ENCODE measurements at places on chromosomes 12 and 14. TPM values are rescaled to one million over a fixed set of nuclear protein-coding genes. Genes with fewer than 3 reads are reported as not detected.

GRCh38 chr12:128298091-128298748 is 31.2 kb downstream of the TMEM132C start:
- DNase-seq, result no peak

- DNase-seq, result no peak
Measured at GRCh38 chr14:61345151-61345482, 23.7 kb downstream of the PRKCH start.

DNA sequence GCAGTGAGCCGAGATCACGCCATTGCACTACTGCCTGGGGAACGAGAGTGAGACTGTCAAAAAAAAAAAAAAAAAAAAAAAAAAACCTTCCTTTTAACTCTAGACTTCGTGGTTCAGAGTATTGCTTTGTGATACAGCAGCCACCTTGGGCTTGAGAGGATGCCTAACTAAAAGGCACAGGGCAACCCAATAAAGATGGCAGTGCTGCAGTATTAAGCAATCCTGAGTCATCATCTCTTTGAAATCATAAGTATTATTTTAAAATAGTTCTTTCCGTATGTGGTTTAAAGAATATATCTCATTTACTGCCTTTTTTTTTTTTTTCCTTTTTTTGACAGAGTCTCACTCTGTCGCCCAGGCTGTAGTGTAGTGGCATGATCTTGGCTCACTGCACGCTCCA is 116.1 kb downstream of the PLEKHA5 start:
- no peak for DNase-seq

- no peak for DNase-seq
Measured at GRCh38 chr12:54082397-54082892, 28.8 kb downstream of the HOXC4 start.

- DNase-seq, result no peak
Measured at GRCh38 chr12:69252033-69252432, 12.7 kb downstream of the CPSF6 start.

- DNase-seq, result no peak
Measured at GRCh38 chr12:62900686-62901272, 34.2 kb downstream of the PPM1H start.

DNA sequence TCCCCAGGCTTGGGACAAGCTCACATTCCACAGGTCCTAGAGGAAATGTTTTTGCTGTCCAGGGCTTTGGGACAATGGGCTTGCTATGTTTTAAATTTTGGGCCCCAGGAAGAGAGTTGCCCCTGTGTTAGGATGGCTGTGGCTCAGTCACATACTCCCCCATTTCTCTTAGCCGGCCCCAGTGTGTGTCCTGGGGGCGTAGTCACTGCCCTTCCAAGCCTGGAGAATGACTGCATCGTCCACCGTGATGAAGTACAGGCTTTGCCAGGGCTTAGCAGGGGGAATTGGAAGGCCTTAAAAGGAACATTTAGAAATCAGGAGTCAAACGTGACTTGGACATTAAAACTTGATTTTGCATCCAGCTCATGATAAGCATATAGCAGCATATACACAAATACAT is 293.6 kb downstream of the CACNA1C start:
- DNase-seq, result no peak

GRCh38 chr12:114784526-114784925 is 100.6 kb upstream of the TBX3 start:
- DNase-seq, result no peak

- DNase-seq, result no peak
Measured at GRCh38 chr12:5548152-5548943, 116.4 kb downstream of the NTF3 start.

- DNase-seq, result peak; percentile 7
Measured at GRCh38 chr14:52650774-52651173, 44.6 kb downstream of the ERO1A start.

- peak; percentile 63 for DNase-seq
Measured at GRCh38 chr12:1130164-1130563, 139.1 kb downstream of the ERC1 start.

DNA sequence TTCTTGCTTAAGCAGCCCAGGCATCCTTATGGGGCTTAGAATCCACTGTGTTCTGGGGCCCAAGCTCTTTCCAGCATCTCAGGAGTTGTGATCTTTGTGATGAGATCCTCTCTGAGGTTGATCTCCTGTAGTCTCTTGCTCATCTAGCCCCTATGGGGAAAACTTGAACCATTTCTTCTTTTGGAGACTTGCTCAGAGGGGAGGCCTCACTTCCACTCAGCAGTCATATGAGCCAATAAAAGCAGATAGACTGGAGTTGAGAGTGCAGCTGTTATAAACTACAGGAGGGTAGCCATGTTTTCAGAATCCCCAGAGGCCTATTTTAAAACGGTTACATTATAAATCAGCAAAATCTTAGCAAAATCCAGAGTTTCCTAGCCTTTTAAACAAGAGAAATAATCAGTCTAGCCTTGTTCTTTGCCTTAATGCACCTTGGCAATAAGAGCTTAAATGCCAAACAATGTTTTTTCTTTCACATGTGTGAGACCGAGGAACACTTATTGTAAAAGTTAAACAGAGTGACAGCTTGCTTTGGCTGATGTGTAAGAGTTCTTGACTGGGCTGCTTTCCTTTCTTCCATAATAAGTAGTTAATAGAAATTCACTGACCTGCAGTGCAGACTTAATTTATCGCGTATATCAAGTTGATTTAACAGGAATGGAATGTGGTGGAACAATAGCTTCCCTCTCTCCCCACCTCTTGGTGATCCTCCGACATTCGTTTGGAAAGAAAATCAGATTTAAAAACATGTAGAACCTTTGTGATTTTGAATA is 168.3 kb downstream of the NEDD1 start:
- DNase-seq, result peak; percentile 1

DNA sequence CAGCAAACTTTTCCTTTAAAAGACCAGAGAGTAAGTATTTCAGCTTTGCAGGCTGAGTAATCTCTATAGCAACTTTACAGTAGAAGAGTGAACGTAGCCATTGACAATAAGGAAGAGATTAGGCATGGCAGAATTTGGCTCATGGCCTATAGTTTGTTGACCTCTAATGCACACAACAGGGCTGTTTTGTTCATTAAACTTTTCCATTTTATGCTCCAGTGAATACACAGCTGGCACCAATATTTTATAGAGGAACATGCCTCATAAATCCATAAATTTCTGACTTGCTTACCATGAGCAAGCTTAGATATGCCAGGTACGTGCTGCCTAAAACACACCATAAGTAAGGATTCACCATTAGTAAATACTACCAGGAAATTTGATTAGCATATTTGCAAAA is 609.0 kb upstream of the STXBP6 start:
- no peak for DNase-seq

DNA sequence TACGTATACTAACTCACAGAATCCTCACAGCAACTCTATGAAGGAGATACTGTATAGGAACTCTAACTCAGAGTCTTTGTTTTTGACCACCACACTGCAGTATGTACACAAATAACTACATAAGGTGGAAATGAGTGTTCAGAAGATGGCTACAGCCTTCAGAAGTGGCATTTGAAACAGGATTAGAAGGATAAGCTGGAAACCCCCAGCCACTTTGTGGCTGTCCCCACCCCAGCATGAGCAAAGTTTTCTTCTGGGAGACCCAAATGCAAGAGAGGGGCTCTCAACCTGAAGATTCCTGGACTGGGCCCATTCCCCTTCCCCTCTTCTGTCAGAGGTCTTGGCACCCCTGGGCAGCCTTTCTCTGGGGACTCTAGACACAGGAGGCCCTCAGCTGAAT is 43.2 kb upstream of the PNMA1 start:
- DNase-seq, result no peak

DNA sequence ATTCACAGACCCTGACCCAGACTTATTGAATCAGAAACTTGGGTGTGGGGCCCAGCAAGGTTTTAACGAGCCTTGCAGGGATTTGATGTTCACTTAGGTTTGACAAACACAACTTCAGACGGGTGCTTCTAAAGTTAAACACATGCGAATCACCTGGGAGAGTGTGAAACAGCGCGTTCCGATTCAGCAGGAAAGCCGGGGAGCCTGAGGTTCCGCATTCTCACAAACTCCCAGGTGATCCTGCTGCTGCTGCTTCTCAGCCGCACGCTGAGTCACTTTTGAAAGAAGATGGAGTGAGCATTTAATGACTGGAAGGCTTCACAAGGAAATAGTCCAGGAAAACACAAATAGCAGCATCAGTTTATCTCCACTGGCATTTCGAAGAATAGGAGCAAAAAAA is 44.2 kb upstream of the DDX11 start:
- no peak for DNase-seq

DNA sequence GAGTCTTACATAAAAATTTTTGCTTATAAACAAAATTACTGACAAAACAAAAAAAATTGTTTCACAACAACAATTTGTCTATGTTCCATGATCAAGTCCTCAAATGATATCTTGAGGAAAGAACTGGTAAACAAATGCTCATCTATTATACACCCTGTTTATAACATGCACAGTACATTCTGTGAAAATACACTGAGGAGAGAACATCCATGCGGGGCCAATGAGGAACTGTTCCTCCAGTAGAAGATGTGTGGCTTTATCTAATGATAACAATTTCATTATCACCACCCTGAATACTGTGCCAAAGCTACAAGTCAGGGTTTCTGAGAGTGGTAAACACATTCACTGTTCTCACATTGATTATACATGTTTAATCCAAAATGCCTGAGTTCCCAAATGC is 10.8 kb downstream of the MLH3 start:
- DNase-seq, result no peak

GRCh38 chr12:12723681-12724420 is 6.7 kb downstream of the CDKN1B start:
- DNase-seq, result peak; percentile 69

The BCL7A gene
- 5.4 TPM for total RNA-seq

The MON2 gene
- 11.1 TPM for total RNA-seq

The ZC3H10 gene
- 5.0 TPM for total RNA-seq

All from lung microvascular endothelial cell (primary cell).